ENCODE measurements at places on chromosomes 1 and 21.

DNA sequence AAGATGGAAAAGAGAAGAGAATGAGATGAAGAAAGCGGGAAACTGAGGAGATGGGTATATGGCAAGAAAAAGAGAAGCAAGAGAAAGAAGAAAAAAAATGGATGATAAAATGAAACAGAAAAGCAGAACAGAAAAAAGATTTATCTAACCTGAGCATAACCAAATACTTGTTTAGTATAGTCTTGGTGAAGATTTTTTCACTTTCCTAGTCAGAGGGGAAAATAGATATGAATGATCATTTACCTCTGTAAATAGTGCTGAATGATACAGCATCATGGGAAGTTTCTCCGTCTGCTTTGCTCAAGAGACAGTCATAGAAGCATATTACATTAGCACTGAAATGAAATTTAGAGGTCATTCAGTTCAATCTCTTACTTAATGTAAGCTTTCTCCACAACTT is 36.1 kb upstream of the PLPPR4 start:
- H3K36me3 ChIP-seq, result no peaks in the 10 kb centered on the region
- no peak overlapping the region for H3K27ac ChIP-seq
- no peak for DNase-seq
- H3K27me3 ChIP-seq, result peaks cover 6% of the 10 kb centered on the region
- no peaks in the 10 kb centered on the region for H3K4me1 ChIP-seq
- H3K4me3 ChIP-seq, result no peak overlapping the region

- no peak overlapping the region for H3K27ac ChIP-seq
- no peaks in the 10 kb centered on the region for H3K4me1 ChIP-seq
- H3K27me3 ChIP-seq, result peaks cover 4% of the 10 kb centered on the region
- DNase-seq, result no peak
Measured at GRCh38 chr1:209063767-209064659, 519.5 kb upstream of the CAMK1G start.

GRCh38 chr1:177048314-177049069 is 116.0 kb downstream of the ASTN1 start:
- H3K4me3 ChIP-seq, result no peak overlapping the region
- H3K4me1 ChIP-seq, result no peaks in the 10 kb centered on the region
- no peak for DNase-seq
- H3K36me3 ChIP-seq, result no peaks in the 10 kb centered on the region
- peaks cover 4% of the 10 kb centered on the region for H3K27me3 ChIP-seq
- H3K27ac ChIP-seq, result no peak overlapping the region

DNA sequence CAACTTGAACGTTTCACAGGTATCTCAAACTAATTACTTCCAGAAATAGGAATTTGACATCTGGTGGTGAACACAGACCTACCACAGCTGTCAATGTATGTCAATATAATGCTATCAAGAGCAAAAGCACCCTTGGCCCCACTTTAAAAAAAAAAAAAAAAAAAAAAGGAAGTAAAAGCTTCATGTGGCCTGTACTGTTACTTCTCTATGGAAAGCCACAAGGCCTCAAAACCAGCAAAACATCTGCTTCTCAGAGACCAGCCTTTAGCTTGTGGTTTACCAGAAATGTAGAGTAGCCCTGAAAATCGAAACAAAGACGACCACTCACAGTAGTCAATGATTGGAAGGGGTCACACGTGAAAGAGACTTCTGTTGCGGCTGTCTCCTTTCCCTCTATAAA is 109.6 kb downstream of the SLC45A1 start:
- H3K36me3 ChIP-seq, result peaks cover 6% of the 10 kb centered on the region
- H3K27ac ChIP-seq, result peak overlapping the region; percentile 62
- peak; percentile 54 for DNase-seq
- no peak overlapping the region for H3K4me3 ChIP-seq
- no peaks in the 10 kb centered on the region for H3K27me3 ChIP-seq
- H3K4me1 ChIP-seq, result peaks cover 67% of the 10 kb centered on the region

- peaks cover 15% of the 10 kb centered on the region for H3K36me3 ChIP-seq
- H3K4me3 ChIP-seq, result no peak overlapping the region
- H3K4me1 ChIP-seq, result peaks cover 17% of the 10 kb centered on the region
- H3K27ac ChIP-seq, result peak overlapping the region; percentile 17
- H3K27me3 ChIP-seq, result no peaks in the 10 kb centered on the region
Measured at GRCh38 chr1:155833665-155834295, 23.2 kb downstream of the GON4L start.

DNA sequence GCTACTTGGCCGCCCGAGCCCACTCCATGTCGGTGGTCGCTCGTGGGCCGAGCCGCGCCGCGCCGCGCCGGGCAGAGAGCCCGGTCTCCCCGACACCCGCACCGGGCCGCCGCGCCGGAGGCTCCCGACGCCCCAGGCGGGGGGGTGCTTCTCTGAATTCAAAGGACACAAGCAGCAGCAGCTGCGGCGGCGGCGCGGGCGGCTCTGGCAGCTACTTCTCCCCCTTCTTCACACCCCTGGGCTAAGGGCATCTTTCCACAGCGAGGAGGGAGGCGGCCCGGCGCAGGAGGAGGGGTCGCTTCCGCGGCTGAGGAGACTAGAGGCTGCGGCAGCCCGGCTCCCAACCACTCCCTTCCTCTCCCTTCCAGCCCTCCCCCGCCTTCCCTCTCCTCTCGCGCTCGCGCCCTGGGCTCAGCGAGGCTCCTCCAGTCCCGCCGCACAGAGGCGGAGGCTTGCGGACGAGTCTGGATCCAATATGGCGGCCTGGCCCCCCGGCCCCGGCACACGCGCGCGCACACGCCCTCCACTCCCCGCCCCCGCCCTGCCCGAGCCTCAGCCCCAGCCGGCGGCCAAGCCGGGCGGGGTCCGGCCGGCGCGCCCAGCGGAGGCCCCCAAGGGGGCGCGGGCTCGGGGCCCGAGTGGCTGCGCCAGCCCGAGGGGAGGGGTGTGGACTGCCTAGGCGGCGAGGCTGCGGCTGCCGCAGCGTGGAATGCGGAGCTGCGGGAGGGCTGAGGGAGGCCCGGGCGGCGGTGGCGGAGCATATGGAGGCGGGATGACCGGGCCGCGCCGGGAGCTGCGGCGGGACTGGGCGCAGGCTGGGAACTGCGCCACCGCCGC is at the start of gene CDC42BPA:
CDC42BPA (minus strand) TSS at position 477 of the 837 bp plus-strand sequence. CDS start 1,310 bp downstream, outside the sequence.
- peak within 1 kb of the TSS; percentile 77 for H3K4me3 ChIP-seq
- H3K4me1 ChIP-seq, result peaks cover 2% of the 10 kb centered on the region
- H3K27me3 ChIP-seq, result peaks cover 49% of the 10 kb centered on the region
- no peak within 1 kb of the TSS for H3K27ac ChIP-seq
- DNase-seq, result peak; percentile 46
- H3K36me3 ChIP-seq, result no peaks in the 10 kb centered on the region

DNA sequence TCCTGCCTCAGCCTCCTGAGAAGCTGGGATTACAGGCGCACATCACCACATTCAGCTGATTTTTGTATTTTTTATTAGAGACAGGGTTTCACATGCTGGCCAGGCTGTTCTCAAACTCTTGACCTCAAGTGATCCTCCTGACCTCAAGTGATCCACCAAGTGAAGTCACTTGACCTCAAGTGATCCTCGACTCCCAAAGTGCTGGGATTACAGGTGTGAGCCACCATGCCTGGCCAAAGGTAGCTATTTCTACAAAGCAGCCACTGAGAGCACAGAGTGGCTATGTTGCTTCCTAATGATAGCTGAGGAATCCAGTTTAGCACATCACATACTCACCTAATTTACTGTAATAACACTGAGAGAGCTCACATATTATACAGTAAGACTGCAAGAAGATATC is 44.8 kb upstream of the CPLANE2 start:
- H3K36me3 ChIP-seq, result peaks cover 6% of the 10 kb centered on the region
- no peak overlapping the region for H3K4me3 ChIP-seq
- peaks cover 2% of the 10 kb centered on the region for H3K4me1 ChIP-seq
- H3K27ac ChIP-seq, result no peak overlapping the region
